Fibroblast of skin of right biceps (primary cell): ENCODE measurements at places on chromosomes 4 and X.
A peak's percentile ranks its signal among the peaks of the same experiment; 100 is the strongest.

DNA sequence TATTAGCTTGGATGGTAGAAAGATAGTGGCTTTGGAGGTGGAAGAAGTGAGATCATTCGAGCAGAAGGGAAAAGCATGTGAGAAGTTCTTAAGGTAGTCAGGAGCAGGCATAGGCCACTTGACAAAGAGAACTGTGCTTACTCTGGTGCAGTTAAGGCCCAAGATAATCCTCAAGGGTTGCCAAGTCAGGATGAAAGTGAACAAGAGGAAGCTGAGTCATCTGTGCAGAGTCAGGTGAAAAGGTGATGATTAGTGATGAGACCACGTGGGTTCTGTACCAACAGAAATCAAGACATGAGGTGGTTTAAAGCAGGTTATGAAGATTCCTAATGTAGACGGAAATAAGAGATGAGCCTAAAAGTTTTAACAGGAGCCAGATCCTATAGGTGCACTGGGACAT lies 369.8 kb downstream of the DTHD1 start:
- DNase-seq, result no peak

DNA sequence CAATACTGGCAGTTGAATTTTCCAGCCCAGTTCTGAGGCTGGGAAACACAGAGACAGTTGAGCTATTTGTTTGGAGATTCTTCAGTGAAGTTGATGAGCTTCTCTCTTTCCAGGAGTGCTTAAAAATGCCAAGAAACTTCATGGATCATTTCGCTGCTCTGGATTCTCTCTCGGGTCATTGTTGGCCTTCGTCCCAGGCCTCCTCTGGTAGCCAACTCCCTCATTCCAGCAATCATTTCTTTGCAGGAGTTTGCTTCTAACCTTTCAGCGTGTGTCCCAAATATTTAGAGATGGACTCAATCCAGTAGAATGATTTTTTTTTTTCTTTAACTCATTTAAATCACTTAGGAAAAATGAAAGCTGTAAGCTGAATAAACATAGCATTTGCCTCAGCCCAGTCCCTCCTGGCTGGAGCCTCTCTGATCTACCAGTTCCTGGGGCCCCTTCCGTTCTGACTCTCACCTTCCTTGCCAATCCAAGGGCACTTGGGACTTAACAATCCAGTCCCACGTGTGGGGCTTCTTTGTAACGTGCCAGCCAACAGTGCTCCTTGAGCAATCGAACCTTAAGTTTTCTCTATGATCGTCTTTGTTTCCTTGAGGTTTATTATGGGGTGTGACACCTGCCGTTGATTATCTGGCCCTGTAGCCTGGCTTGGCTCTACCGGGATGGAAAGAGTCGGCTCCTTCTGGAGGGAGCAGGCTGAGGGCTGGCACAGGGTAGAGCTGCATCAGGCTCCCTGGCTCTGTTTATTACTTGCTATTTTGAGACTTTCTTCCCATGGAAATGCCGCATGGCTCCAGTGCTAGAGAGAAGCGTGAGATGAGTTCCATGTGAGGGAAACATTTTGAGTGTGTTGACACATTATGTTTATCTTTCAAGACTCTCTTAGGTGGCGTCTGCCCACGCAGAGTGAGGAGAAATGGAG lies 80.4 kb upstream of the GPC4 start:
- peak; percentile 84 for DNase-seq

DNA sequence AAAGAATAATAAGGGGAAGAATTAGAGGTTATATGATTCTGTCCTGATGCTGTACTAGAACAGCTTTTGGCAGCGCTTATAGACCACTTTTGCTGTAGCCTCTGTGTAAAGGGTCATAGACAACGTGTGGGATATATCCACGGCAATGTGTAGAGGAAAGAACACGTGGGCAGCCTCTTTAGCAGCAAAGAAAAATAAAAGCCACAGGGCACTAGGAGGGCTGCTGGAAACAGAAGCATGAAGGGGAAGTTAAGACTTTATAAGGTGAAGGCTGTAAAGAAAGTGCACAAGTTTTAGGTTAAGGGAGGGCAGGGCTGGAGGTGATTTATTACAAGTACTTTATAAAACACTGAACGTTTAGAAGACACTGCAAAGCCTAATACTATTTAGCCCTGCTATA lies 20.1 kb upstream of the PHEX start:
- DNase-seq, result no peak

- peak; percentile 1 for DNase-seq
These were observed 305.3 kb downstream of the PRR32 start for GRCh38 chrX:127124871-127125270.

DNA sequence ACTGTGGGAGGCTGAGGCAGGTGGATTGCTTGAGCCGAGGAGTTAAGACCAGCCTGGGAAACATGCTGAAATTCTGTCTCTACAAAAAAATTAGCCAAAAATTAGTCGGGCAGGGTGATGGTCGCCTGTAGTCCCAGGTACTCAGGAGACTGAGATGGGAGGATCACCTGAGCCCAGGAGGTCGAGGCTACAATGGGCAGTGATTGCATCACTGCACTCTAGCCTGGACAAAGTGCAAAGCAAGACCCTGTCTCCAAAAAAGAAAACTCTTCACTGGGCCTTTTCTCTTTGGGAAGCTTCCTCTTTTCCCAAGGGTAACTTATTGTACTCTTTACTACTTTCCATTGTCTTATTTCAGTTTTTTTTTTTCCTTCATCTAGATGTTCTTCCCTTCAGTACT lies 88.9 kb downstream of the UBE2K start:
- no peak for DNase-seq
